Nephron progenitor cell (in vitro differentiated cells): ENCODE measurements at places on chromosomes 7 and 10.

DNA sequence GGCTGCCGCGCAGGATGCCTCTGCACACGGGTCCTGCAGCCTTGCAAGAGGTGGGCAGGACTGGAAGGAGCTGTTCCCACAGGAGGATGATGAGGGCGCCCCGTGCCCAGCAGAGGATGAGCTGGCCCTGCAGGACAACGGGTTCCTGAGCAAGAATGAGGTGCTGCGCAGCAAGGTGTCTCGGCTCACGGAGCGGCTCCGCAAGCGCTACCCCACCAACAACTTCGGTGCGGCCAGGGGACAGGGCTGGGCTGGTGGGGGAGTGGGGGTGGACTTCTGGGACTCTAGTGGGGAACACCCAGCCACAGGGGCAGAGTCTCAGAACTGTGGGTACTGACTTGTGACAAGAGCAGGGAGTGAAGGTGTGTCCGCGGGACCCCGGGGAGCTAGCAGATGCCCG, 16.0 kb downstream of the ZFYVE27 start:
- DNase-seq, result no peak
- H3K4me1 ChIP-seq, result peaks cover 10% of the 10 kb centered on the region

GRCh38 chr7:95467912-95468607, 17.7 kb upstream of the ASB4 start:
- H3K36me3 ChIP-seq, result no peaks in the 10 kb centered on the region
- H3K4me3 ChIP-seq, result no peak overlapping the region
- H3K27me3 ChIP-seq, result no peaks in the 10 kb centered on the region
- no peak for DNase-seq
- H3K27ac ChIP-seq, result no peak overlapping the region
- H3K4me1 ChIP-seq, result peaks cover 37% of the 10 kb centered on the region

- no peak overlapping the region for H3K27ac ChIP-seq
- peaks cover 22% of the 10 kb centered on the region for H3K36me3 ChIP-seq
- peaks cover 5% of the 10 kb centered on the region for H3K4me1 ChIP-seq
- DNase-seq, result no peak
Observed at GRCh38 chr7:80740778-80741545, 102.5 kb downstream of the CD36 start.

DNA sequence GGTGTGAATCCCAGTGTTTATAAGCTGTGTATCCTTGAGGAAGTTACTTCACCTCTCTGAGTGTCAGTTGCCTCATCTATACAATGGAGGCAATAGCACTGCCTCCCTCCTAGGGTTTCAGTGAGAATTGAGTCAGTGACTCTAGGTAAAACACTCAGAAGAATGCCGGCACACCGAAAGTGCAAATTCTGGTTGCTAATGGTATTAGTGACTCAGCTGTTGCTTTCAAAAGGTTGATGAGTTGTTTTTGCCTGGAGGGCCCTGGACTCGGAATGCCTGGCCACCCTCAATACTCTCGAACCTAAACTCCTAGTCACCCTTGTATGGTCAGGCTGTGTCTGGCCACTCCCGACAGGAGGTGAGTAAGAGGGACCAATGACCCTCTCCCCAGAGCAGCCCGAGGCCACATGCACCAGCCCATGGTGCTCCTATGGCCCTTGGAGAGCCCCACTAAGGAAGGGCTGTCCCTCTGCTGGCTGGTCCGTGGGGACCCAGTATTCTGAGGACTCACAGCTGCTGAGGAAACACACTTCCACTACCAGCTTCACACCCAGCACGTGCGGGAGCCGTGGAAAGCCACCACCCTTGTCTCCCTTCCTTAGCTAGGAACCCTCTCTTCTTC, 60.2 kb downstream of the CALML3 start:
- peaks cover 64% of the 10 kb centered on the region for H3K4me1 ChIP-seq
- no peak for DNase-seq
- H3K27me3 ChIP-seq, result no peaks in the 10 kb centered on the region
- H3K36me3 ChIP-seq, result peaks cover 4% of the 10 kb centered on the region
- no peak overlapping the region for H3K4me3 ChIP-seq

GRCh38 chr7:64869121-64869725, 33.9 kb upstream of the ZNF273 start:
- H3K4me3 ChIP-seq, result no peak overlapping the region
- H3K27me3 ChIP-seq, result peaks cover 12% of the 10 kb centered on the region
- no peak for DNase-seq
- H3K36me3 ChIP-seq, result no peaks in the 10 kb centered on the region
- H3K4me1 ChIP-seq, result no peaks in the 10 kb centered on the region
- no peak overlapping the region for H3K27ac ChIP-seq

GRCh38 chr7:148964483-148965267, 63.6 kb downstream of the PDIA4 start:
- peak overlapping the region; percentile 41 for H3K27ac ChIP-seq
- H3K4me1 ChIP-seq, result peaks cover 29% of the 10 kb centered on the region
- DNase-seq, result no peak
- H3K4me3 ChIP-seq, result peak overlapping the region; percentile 70
- H3K27me3 ChIP-seq, result peaks cover 2% of the 10 kb centered on the region

DNA sequence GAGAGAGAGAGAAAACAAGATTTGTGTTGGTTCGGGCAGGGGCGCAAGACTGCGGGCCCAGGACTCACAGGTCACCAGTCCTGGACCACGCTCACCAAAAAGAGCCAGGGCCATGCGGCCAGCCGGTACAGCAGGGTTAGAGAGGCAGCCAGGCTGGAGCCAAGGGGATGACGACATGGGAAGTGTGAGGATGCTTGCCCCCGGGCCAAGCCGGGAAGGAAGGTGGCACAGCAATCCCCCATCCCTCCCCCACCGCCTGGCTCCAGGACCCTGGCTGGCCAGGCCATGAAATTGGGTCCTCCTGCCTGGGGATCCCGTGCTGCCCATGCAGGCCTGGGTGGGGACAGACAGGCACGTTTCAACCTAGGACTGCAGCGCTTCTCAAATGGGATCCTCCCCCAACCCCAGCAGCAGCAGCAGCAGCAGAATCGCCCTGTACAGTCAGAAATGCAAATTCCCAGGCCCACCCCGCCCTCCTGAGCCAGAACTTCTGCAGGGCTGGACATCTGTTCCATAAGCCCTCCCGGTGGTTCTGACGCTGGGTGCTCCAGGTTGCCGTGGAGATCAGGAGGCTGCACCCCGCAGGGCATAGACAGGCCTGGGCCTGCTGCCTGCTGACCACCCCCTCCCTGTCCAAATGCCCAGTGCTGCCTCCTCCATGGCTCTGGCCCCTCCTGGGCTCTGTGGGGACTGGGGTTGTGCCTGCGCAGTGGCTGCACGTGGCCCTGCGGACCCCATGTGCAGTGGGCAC, 35.0 kb downstream of the YKT6 start:
- peaks cover 5% of the 10 kb centered on the region for H3K27me3 ChIP-seq
- H3K4me1 ChIP-seq, result peaks cover 34% of the 10 kb centered on the region
- no peak overlapping the region for H3K27ac ChIP-seq
- no peak overlapping the region for H3K4me3 ChIP-seq

DNA sequence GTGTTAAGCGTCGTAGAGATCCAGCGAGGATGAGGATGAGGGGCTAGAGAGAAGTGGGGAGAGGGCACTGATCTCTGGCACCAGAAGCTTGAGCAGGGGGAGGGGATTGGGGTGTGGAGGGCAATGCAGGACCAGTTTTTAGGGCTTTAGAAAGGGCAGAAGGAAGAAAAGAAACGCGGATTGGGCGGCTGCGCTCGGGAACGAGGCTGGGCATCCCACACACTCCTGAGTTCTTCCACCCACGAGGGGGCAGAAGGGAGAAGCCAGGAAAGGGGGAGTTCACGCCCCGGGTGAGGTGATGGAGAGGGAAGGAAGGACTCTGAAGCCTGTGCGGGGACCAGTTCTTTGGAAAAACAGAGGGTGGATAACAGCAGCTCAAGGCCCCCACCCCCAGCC, 6.1 kb upstream of the VGF start:
- DNase-seq, result no peak
- H3K27ac ChIP-seq, result no peak overlapping the region
- H3K36me3 ChIP-seq, result no peaks in the 10 kb centered on the region
- peak overlapping the region; percentile 12 for H3K4me3 ChIP-seq
- peaks cover 61% of the 10 kb centered on the region for H3K4me1 ChIP-seq

DNA sequence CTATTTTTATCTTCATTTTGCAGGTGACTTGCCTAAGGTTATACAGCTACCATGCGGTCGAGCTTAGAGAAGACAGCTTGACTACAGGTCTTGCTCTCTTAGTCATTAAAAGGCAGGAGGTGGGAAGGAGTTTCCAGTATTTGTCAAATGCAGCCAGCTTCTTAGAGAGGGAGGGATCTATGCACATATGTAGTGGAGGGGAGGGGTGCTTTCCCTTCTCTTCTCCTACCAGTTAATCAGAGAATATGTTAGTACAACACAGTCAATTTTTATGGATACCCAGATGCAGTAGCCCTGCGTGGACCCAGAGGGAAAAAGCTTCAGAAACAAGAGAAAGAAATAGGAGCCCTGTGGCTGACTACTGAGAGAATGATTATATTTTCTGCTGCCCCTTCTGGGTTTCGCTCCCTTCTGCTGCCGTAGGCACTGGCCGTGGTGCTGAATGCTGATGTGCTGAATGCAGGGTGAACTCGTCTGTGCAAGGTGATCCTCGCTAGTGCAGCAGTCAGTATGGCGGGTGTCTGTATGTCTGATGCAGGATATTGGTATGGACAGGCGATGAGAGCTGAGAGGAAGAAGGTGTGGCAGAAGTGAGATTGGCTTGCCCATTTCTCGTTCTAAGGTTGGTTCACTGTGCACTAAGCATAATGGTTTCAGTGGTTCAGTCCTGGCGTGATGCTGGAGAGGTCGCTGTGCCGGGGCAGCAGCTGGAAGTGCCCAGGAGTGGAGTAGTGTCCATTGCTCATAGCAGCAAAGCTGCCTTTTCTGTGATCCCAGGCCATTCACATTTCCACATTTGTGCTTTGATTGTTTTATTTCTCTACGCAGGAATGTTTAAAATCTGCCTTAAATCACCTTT, 189.2 kb upstream of the PODXL start:
- H3K36me3 ChIP-seq, result no peaks in the 10 kb centered on the region
- H3K27ac ChIP-seq, result no peak overlapping the region
- DNase-seq, result peak; percentile 85
- H3K4me1 ChIP-seq, result no peaks in the 10 kb centered on the region
- no peak overlapping the region for H3K4me3 ChIP-seq
- peaks cover 51% of the 10 kb centered on the region for H3K27me3 ChIP-seq

DNA sequence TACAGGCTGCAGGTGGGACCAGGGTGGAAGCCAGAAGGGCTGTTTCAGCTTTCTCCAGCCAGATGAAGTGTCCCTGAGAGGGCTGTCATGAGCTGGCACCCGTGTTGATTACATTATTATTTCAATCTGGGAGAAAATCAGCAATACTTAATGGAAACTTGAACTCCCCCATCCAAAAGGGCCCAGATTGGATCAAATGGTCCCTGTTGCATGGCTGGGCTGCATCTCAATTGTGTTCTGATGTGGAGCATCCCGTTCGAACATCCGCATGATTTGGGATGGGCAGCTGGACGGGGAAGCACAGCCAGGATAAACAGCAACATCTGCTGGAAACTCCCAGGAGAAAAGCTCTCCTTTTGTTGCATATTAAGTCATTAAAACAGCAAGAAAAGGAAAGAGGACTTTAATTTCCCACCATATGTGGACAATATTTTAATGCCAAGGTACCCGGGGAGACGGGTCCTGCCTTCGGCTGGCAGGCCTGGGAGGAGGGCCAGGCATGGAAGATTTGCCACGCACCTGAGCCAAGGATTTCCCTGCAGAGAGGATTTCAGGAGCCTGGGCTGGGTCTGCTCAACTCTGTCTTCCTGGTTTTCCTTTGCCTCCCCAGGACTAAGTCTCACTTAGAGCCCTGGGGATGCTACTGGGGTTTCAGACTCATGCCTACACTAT, 52.4 kb downstream of the NPTX2 start:
- no peak overlapping the region for H3K27ac ChIP-seq
- DNase-seq, result no peak
- no peak overlapping the region for H3K4me3 ChIP-seq
- H3K4me1 ChIP-seq, result peaks cover 4% of the 10 kb centered on the region
- peaks cover 35% of the 10 kb centered on the region for H3K27me3 ChIP-seq
- no peaks in the 10 kb centered on the region for H3K36me3 ChIP-seq

DNA sequence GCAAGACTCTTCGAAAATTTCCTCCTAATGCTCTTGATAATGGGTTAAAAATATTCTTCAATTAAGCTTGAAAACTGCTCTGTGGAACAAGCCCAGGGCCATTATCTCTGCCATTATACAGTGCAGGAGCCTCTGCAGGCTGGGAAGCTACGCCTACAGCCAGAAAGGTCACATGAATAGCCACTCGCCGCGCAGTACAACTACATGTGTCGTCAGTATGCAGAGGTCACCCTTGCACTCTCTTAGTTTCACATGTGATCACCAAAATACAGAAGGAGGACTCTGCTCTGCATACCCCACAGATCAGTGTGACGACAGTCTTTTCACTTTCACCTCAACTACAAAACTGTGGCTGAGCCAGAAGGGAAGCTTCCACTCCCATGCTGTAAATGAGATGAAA, 141.8 kb upstream of the C1QL3 start:
- H3K4me3 ChIP-seq, result no peak overlapping the region
- H3K27me3 ChIP-seq, result no peaks in the 10 kb centered on the region
- no peaks in the 10 kb centered on the region for H3K36me3 ChIP-seq
- H3K27ac ChIP-seq, result no peak overlapping the region

- peaks cover 21% of the 10 kb centered on the region for H3K27me3 ChIP-seq
- H3K36me3 ChIP-seq, result no peaks in the 10 kb centered on the region
- H3K27ac ChIP-seq, result no peak overlapping the region
- H3K4me3 ChIP-seq, result no peak overlapping the region
Observed at GRCh38 chr10:6009150-6009549, 31.8 kb upstream of the IL15RA start.

- H3K27ac ChIP-seq, result peak overlapping the region; percentile 99
- peaks cover 44% of the 10 kb centered on the region for H3K27me3 ChIP-seq
- peaks cover 65% of the 10 kb centered on the region for H3K4me1 ChIP-seq
- no peak for DNase-seq
- H3K36me3 ChIP-seq, result no peaks in the 10 kb centered on the region
- peak overlapping the region; percentile 96 for H3K4me3 ChIP-seq
Observed at GRCh38 chr7:114085313-114085591, 166.4 kb upstream of the PPP1R3A start.

DNA sequence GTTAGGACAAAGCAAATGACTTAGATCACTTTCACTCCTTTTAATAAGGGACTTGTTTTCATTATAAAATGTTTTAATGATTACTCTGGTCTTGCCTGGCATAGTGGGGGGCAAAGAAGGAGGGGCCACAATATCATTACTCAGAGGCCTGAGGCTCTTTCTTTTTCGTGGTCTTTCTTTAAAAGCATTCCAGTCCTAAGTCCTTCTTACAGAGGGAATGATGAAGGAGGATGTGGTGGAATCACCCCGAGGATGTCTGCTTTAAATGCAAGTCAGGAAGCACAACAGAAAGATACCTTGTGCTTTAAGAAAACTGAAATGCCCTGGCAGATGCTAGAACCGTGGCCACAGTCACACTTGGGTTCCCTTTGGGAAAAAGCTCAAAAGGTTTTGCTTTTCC, 379.1 kb downstream of the INHBA start:
- no peak overlapping the region for H3K4me3 ChIP-seq
- no peaks in the 10 kb centered on the region for H3K36me3 ChIP-seq
- H3K27me3 ChIP-seq, result no peaks in the 10 kb centered on the region
- peaks cover 4% of the 10 kb centered on the region for H3K4me1 ChIP-seq

DNA sequence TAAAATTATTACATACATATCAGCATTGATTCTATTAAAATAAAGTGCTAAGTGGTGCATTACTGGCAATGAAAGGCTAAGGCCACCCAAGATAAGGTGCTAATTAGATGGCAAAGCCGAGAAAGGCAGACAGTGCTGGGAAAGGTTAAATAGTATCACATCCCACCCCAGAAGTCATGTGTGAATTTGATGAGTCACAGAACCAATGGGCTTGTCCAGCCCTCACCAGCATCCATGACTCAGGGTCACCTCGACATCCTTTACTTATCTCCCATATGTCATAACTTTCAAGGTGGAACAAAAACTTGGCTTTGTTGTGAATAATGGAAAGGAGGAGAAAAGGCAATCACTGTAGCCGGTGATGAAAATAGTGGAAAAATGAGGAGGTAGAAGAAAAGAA, 459.1 kb downstream of the PLXNA4 start:
- peaks cover 46% of the 10 kb centered on the region for H3K27me3 ChIP-seq
- no peak for DNase-seq
- no peak overlapping the region for H3K27ac ChIP-seq
- no peaks in the 10 kb centered on the region for H3K36me3 ChIP-seq
- H3K4me3 ChIP-seq, result no peak overlapping the region
- peaks cover 40% of the 10 kb centered on the region for H3K4me1 ChIP-seq
